ENCODE measurements at places on chromosomes 16 and 17.

- no peak for DNase-seq
Measured at GRCh38 chr17:44759086-44759915, 513 bp downstream of the ADAM11 start.

DNA sequence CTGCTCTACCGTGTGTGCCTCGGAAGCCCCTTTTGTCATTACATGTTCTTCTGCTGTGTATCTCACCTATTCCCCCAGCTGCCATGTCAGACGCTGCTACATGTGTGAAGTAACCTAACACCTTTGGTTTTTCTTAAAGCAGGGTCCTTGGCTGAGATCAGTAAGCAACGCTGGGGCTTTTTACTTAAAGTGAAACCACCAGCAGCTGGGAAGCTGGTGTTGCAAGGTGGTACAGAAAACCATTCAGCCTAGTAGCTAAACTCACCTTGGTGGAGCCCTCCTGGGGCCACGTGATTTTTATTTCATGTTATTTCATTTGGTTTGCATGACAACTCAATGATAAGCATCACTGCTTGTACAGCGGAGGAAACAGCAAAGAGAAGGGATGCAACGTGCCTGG is 62.6 kb downstream of the PLCG2 start:
- DNase-seq, result no peak

DNA sequence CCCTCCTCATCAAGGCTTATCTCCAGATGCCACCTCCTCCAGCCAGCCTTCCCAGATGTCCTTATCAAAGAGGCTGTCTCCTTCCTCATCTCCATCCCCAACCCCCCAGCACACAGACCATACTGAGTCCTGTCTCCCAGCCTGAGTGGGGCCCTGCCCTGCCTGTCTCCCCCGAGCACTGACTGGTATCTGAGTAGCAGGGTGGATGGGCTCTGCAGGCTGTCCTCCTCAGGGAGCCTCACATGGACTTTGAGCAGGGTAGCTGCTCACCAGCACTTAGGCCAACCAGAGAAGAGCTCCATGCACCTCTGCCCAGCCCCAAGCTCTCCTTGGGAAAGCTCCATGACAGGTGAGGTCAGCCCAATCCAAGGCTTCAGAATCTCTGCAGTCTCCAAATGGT is 20.0 kb upstream of the ITGA3 start:
- DNase-seq, result no peak

GRCh38 chr17:41512546-41513167 is 6.0 kb downstream of the KRT15 start:
- DNase-seq, result no peak

- no peak for DNase-seq
Measured at GRCh38 chr17:78764871-78765270, 17.2 kb downstream of the CYTH1 start.

GRCh38 chr17:56393156-56393555 is 200.3 kb upstream of the NOG start:
- DNase-seq, result no peak

DNA sequence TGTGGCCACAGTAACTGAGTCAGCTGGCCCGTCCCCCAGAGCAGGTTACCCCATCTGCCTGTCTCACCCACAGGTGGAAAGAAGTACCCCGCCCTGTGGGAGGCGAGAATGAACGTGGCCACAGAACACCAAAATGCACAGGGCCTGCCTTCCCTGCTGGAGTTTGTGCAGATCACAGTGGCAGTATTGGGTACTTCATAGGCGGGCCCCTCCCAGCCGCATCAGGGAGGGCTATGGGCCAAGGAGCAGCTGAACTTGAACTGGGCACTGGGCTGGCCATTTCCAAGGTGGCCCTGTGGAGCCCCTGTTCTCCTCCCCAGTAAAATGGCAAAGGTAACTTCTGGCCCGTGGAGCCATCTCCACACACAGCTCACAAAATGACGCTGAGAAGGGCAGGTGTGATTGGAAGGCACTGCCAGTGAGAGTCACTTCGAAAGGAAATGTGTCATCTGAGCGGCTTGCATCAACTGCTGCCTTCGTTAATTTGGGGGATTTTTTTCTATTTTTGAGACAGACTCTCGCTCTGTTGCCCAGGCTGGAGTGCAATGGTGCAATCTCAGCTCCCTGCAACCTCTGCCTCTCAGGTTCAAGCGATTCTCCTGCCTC is 162.9 kb downstream of the ENGASE start:
- no peak for DNase-seq

- DNase-seq, result no peak
Measured at GRCh38 chr17:75084039-75084660, 3.6 kb upstream of the SLC16A5 start.

- peak; percentile 37 for DNase-seq
Measured at GRCh38 chr16:1057252-1057932, 15.2 kb upstream of the SSTR5 start.

DNA sequence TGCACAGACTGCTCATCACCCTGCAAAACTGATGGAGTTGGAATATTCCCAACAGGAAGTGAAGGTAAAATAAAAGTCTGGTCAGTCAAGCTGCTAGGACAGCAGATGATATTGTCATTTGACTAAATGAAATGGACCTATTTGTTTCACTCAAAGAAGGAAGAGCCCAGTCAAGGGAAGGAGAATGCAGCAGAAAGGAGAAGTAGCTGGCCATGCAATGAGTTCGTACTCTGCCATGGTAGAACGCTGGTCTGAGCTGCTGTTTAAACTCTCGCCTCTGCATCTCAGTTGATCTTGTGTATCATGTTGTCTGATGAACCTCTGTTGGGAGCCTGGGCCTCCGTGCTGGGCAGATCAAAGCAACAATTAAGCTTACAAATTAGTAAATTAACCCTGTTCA is 15.6 kb upstream of the YPEL2 start:
- DNase-seq, result no peak

DNA sequence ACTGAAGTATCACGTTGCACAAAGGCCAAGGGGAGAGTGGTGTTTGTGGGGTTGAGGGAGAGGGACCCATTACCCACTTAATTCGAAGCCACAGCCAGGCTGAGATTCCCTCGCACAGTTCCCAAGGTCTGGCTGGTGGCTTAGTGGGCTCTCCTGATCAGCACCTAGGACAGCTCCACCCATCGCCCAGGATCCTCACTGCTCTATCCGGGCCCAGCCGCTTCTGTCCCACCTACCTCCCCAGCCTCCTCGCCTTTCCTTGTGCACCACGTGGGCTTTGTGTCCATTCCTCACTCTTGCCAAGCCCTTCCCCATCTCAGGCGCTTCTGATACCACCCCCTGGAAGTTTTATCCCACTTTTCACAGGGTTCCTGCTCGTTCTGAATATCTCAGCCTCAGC is 163.5 kb downstream of the CCT6B start:
- peak; percentile 40 for DNase-seq

- no peak for DNase-seq
Measured at GRCh38 chr17:5843366-5844026, 226.7 kb upstream of the WSCD1 start.

DNA sequence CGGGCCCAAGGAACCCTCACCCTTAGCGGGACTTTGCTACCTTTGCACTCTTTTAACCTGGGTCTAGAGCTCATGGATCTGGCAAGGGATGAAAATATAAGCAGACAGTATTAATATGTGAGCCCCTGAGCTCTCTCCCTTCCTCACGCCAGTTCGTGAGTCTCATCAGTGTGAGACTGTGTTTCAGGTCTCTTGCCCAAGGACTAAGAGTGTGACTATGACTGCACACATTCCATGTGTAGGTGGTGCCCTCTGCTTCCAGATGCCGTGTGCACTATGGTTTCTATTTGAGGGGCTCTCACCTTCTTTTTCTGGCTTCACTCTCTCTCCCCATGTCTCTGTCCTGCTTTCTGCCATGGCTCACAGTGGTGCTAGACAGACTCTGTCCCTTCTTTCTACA is 40.5 kb downstream of the DHRS7B start:
- peak; percentile 18 for DNase-seq

GRCh38 chr17:75039238-75039637 is 7.5 kb downstream of the ATP5PD start:
- DNase-seq, result no peak

DNA sequence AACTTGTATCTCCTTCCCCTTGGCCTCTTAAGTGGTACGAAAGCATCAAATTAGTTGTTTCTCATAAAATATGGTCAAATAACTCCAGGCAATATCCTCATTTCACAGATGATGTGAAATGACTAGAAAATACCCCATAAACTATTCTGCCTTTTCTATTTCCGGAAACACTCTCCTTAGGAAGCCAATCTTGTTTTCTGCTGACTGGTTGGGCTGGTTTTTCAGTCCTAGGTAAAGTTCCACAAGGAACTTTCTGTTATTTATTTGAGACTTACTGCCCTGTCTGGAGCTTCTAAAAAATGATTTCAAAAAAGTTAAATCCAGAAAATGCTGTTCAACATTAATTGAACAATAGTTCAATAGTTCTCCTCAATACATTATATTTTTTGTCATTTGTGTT is 7.3 kb downstream of the MYOCD start:
- no peak for DNase-seq

- DNase-seq, result no peak
Measured at GRCh38 chr16:65274566-65274965, 152.7 kb upstream of the CDH11 start.

GRCh38 chr16:679814-680624 is at the start of gene STUB1:
STUB1 (plus strand) TSS chr16:680410; CDS start chr16:680526, 116 bp downstream.
- peak; percentile 67 for DNase-seq

DNA sequence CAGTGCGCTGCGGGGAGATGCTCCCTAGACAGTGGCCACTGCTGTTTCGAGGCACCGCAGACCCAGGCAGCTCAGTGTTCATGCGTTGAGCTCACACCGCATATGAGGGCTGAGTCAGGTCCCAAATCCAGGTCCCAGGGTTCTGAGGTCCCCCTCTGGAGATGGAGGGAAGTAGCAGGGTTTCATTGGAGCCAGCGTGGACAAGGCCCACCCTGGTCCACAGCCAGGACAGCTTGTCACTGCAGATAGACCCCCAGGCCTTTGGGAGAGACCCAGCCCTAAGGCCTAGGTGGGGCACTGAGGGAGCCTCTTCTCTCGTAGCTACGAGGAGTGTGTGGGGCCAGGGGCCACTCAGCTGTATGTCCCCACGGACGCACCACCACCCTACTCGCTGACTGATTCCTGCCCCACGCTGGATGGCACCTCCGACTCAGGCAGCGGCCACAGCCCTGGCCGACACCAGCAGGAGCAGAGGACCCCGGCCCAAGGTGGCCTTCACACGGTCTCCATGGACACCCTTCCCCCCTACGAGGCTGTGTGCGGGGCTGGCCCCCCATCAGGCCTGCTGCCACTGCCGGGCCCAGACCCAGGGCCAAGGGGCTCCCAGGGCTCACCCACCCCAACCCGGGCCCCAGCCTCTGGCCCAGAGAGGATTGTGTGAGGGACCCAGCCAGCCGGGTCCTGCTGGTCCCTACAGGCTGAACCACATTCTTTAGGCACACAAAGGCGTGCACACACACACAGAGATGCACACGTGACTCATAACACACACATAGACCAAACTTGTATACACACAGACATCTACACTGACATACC is 53.4 kb downstream of the BEAN1 start:
- DNase-seq, result no peak

GRCh38 chr16:3488801-3489200 is 6.5 kb downstream of the C16orf90 start:
- DNase-seq, result no peak

GRCh38 chr16:29916979-29917378 is 9.0 kb downstream of the KCTD13 start:
- DNase-seq, result no peak

DNA sequence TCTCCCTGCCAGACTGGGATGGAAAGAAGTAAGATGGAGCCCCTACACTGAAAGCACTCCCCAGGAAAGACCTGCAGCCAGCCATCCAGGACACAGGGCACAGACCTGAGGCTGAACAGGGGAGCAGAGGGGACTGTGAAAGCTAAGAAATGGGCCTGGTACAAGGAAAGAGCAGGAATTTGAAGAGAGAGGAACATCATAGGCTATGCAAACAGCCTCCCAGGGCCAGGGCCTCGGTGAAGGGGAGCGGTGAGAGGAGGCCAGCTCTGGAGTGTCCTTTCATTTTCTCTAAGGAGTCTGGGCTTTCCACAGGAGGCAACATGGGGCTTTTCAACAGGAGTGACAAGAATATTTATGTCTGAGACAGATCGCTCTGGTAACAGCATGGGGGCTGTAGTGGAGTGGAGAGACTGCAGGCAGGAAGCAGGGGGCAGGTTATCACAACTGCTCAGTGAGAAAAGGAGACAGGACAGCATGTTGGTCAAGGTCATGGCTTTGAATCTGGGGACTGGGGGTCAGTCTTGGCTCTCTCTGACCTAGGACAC is 50.1 kb downstream of the TOM1L2 start:
- DNase-seq, result no peak

DNA sequence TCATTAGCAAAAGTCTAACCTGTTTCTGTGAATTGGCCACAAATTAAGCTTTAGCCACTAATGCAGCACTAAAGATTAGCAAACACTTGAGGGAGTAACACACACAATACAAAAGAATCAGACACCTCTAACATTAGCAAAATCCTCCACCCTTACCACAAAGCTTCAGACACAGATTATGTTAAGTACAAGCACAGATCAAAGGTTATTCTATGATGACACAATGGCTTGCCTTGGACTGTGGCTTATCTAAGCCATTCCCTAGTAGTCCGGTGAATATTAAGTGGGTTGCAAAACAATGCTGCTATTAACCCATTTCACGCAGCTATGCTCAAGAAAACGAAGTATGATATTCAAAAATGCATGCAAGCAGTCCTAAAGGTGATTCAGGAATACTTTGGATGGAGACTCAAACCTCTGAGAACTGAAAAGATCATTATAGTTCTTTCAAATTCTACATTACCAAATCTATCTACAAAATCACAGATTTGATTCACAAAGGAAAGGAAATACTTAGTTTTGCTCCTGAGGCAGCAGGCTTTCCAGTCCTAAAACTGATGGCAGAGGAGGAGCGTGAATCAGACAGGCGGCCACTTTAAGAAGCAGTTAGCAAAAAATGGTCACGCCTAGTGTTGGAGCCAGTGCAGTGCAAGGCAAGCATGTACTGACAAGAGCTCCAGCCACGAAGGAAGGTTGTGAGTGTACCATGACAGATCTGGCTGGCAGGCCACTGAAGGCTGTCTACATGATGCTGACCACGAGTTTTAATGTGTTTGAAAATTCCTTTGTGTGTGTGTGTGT is 67.2 kb downstream of the PARN start:
- DNase-seq, result peak; percentile 67

DNA sequence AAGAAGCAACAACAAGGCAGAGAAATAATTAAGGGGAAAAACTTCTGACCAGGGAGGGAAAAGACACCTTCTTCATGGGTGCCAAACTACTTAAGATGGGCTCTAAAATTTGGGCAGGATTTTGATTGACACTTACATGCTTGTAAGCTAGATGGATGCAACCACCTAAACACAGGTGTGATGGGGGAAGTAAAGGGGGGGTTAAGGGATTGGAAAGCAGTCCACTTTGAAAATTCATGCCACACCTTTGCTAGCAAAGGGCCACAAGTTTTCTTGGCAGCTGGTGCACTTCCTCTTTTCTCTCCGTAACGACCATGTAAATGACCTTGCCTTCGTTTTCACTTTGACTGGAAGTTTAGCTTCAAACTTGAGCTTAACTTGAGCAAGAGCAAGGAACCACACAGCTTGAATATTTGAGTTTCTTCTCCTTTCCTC is 14.3 kb upstream of the PRKAR1A start:
- no peak for DNase-seq

GRCh38 chr16:11668623-11669379 is 546 bp downstream of the SNN start:
- DNase-seq, result no peak
